ENCODE measurements at places on chromosomes 3 and 15. TPM values are rescaled to one million over a fixed set of nuclear protein-coding genes. Genes with fewer than 3 reads are reported as not detected.

PAQR9 gene
- not detected for total RNA-seq

ROPN1 gene
- total RNA-seq: not detected

KY gene
- total RNA-seq: not detected

SLC9A9 gene
- total RNA-seq: 0.81 TPM

GCSAM gene
- total RNA-seq: not detected

All from bladder microvascular endothelial cell (primary cell).